ENCODE measurements at places on chromosomes 3 and 15.

DNA sequence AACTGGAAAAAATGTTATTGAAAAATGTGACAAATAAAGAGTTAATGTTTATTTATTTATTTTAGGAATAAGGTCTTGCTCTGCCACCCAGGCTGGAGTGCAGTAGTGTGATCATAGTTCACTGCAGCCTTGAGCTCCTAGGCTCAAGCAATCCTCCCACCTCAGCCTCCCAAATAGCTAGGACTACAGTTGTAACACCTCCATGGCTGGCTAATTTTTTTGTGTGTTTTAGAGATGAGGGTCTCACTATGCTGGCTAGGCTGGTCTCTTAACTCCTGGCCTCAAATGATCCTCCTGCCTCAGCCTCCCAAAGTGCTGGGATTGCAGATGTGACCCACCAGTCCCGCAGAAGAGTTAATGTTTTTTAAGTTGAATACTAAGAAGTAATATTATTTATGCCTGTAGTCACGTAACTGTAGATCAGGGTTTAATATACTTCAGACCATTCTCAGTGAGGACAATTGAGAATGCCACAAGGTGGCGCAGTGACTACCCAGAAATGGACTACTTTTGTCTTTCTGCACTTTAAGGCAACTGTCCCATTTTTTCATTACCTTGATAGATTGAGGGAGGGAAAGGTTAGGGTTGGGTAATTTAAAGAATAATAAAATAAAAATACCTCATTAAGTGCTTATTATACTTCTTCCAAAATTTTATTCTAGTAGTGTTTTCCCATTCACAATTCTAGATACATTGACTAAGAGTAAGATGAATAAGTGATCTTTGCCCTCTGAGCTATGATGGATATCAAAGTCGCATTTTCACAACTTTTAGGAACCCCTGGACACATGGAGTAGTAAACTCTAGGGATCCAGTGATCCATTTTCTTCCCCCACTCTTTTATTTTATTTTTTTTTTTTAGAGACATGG lies 6.0 kb downstream of the MUC13 start:
- peak; percentile 61 for DNase-seq

- peak; percentile 23 for DNase-seq
Observed at GRCh38 chr3:111072031-111072921, 660 bp downstream of the NECTIN3 start.

GRCh38 chr15:79853492-79854328 lies 43.1 kb downstream of the MTHFS start:
- DNase-seq, result peak; percentile 60

DNA sequence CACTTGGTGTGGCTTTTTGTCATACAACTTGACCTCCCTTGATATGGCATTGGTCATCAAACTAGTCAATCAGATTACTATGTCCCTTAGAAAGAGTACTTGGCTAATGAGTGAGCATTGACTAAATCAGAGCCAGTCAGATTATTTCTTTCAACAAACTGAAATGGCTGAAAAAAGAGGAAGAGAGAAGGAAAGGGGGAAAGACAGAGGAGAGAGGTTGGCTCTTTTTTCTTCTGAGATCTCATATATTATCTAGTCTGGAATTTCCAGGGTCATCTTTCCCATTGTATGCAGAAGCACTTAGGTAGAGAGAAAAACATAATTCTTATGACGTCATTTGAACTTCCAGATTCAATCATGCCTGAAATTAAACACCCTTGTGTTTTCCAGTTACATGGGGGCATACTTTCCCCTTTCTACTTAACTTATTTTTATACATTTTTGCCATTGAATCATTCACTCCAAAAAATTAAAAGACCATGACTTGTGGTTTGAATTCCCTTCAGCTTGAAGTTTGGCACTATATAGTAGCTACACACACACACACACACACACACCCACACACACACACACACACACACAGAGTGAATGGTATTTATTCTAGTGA lies 387.8 kb downstream of the LSAMP start:
- DNase-seq, result no peak

DNA sequence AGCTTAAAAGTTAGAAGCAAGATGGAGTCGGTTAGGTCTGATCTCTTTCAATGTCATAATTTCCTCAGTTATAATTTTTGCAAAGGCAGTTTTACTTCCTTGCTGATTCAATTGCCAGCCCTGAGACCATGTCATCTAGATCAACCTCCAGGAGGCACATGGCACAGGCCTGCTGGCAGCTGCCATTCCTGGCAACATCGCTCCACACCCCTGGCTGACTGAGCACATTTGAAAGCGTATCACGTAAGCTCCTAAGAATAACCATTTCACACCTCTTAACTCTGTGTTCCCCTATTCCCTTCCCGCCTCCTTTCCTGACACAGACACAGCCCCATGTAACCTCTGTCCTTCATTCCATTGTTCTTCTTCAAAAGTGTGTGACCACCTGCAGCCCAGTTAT lies 313.9 kb upstream of the CTNNB1 start:
- no peak for DNase-seq

- DNase-seq, result no peak
Observed at GRCh38 chr3:110974902-110975301, 96.7 kb upstream of the NECTIN3 start.

GRCh38 chr15:98127586-98127985 lies 167.1 kb downstream of the ARRDC4 start:
- no peak for DNase-seq

GRCh38 chr15:39066677-39067076 lies 502.1 kb upstream of the RASGRP1 start:
- DNase-seq, result no peak

DNA sequence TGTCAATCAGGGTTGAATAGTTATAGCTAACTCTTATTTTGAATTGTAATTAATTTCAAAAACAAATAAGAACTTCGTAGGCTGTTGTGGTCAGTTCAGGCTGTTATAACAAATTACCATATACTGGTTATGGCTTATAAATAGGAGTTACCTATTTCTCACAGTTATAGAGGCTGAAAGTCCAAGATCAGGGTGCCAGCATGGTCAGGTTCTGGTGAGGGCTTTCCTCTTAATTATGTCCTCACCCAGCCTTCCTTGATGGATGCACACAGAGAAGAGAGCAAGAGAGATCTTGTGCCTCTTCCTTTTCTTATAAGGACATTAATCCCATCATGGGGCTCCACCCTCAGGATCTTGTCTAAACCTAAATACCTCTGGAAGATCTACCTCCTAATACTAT lies 265.9 kb upstream of the SUCLG2 start:
- DNase-seq, result no peak

GRCh38 chr3:163879172-163879571 lies 1199.1 kb downstream of the SI start:
- no peak for DNase-seq

DNA sequence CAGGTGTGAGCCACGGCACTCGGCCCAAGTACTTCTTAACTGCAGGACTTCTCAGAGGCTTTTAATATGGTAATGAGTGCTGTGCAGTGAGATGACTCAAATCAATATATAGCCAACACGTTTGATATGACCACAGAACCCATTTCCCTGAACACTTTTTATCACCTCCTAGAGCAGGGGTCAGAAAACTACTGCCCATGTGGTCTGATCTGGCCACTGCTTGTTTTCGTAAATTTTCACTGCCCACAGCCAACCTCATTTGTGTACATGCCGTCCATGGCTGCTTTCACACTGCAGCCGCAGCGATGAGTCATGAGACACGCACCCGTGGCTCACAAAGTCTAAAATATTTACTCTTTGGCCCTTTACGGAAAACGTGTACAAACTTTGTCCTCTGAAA lies 179.2 kb downstream of the RORA start:
- no peak for DNase-seq

DNA sequence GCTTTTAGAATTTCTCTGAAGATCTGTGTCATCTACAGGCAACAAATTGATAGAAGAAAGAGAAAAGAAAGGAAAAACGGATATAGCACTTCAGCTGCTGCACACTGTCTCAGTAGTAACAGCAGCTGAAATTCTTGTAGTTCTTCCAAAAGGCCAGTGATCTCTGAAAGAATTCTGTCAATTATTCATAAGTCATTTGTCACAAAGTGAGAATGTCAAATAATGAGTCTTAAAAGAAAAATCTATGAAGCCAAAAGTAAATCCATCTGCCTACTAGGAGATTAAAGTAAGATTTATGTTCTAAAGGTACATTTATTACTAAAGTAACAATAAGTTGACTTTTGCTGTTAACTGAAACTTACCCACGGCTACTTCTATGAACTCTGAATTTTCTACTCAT lies 24.6 kb downstream of the IFT80 start:
- no peak for DNase-seq

DNA sequence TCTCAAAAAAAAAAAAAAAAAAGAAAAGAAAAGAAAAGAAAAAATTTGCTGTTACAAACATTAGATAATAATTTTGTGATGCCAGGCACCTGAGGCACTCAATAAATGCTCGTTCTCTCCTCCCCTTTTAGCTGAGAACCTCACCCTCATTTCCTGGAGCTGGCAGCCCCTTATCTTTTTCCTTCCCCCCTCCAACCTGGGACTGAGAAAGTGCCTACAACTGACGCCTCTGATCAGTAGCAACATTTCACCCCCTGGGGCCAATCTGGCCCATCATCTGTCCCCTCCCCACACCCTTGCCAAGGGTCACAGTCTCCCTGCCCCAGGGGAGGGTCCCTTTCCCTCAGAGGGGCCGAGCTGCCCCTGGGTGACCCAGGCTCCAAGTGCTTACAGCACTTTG lies 12.6 kb upstream of the RNU6-1 start:
- no peak for DNase-seq

DNA sequence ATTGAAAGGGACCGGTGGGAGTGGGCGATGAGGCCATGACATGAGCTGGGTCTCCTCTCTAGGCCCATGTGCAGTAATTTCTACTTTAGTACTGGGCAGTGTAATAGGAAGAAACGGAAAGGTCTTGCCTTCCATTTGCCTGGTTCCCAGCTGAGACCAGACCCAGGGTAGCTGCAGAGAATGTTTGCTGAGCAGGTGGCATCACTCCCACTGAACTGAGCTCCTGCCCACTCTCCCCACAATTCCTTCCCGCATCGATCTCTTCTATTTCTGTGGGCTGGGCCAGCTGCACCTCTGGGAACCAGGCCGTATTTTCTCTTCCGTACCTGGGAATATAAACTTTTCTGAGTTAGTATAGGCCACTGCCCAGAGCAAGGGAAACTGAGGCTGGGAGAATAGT lies 15.8 kb downstream of the ESYT3 start:
- DNase-seq, result no peak

DNA sequence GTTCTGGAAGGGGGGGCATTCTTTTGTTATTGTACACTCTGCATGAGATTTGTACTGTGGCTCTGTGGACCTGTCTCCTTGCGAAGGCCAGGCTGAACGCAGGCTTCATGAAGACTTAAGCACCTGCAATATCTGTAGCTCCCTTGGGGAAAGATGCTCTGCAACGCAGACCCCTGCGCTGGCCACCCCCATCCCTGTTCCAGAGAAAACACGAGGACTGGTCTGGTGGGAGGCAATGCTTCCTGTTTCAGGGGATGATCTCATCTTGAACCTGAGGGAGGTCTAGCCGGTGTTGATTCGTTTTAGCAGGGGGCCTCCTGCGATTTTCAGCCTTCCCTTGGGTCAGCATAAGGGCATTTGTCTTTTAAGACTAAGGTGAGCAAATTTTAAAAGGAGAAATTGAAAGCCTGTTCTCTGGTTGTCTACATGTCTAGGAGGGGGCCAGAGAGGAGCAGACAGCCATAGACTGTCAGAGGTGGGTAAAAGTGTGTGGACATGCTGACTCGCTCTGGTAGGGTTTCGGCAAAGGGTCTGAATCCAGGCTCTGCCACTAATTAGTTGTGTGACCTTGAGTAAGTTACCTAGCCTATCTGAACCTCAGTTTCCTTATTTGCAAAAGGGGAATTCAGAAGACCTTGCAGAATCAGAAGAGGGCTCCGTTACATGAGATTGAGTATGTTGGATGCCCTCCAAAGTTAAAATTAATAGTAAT lies 80.9 kb upstream of the RASGRF1 start:
- DNase-seq, result no peak

- no peak for DNase-seq
Observed at GRCh38 chr3:170714562-170715535, 129.0 kb upstream of the SLC7A14 start.

DNA sequence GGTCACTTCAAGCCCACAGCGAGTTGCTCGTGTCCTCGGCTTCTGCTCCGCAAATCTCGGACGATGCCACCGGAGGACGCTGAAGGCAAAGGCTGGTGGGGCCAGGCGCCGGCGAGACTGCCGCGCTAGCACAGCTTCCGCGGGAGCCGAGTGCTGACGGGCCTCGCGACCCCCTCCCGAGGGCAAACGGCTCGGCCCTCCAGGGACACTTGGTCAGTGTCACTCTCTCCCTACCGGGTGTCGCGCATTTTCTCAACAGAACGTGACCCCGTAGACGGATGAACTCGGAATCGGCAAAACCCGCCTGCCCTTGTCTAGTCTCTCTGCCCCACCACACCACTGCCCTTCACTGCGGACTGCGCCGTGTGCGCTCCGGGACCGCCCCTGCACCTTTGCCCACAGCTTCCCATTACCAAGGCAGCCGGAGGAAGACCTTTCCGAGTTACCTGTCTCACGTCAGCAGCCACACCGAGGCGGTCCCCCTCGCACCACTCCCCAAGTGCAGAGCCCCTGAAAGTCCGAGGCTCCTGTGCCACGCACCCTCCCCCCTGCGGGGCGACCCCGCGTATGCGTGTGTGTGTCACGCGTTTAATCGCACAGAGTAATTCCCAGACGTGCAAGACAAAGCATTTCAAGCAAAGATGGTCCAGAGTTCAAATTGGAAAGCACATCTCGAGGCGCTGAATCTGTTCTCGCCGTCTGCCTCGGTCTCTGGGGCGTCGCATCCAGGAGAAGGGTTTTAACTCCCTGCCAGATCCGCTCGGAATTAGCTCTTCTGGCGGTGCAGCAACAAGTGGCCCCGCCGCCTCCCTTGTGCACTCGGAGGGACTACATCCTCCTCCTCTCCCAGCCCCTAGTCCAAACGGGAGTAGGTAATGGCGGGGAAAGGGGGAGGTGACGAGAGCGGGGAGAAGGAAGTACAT lies 245.0 kb upstream of the TOPAZ1 start:
- DNase-seq, result no peak

- no peak for DNase-seq
Observed at GRCh38 chr3:99877031-99877579, 59.4 kb downstream of the CMSS1 start.

- DNase-seq, result no peak
Observed at GRCh38 chr3:12885583-12885930, 44.2 kb upstream of the RPL32 start.

DNA sequence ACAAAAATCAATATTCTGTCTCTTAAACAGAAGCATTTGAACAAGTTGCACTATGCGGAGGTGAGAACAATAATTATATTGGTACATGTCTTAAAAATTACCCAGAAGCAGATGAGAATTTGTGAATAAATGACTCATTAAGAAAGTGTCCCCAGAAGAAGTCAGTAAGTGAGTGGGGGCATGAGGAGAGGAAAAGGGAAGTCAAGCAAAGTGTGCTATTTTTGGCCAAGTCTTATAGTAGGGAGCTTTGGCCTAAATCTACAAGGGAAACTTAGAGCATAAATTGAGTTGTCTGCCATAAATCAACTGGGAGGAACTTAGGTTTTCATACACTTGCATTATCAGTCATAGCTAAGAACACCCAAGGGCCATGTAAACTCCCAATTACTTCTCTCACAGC lies 86.9 kb upstream of the SATB1 start:
- no peak for DNase-seq

- no peak for DNase-seq
Observed at GRCh38 chr3:99393961-99394360, 244.4 kb upstream of the COL8A1 start.

GRCh38 chr3:180630371-180630770 lies 28.4 kb downstream of the TTC14 start:
- DNase-seq, result no peak

GRCh38 chr3:121274411-121274810 lies 271.4 kb downstream of the POLQ start:
- no peak for DNase-seq

All from CD4-positive, alpha-beta T cell treated with Interleukin-21 for 1 hour (primary cell).